Activated CD4-positive, CD25-positive, alpha-beta regulatory T cell treated with anti-CD3 and anti-CD28 coated beads, Interleukin-2, amount 50 U/mL, for 16 hours (primary cell): ENCODE measurements at places on chromosomes 1 and 21.

DNA sequence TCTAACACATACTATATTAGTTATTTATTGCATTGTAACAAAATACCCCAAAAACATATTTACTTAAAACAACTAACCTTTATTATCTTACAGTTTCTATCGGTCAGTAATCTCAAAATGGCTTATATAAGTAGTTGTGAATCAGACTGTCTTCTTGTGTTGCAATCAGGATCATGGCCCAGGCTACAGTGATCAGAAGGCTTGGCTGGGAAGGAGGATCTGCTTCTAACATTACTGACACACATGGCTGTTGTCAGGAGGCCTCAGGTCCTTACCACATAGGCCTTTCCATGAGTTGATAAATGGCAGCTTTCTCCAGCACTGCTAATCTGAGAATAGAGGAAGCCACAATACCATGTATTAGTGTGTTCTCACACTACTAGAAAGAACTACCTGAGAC, 33.7 kb downstream of the CFH start:
- no peak for DNase-seq

DNA sequence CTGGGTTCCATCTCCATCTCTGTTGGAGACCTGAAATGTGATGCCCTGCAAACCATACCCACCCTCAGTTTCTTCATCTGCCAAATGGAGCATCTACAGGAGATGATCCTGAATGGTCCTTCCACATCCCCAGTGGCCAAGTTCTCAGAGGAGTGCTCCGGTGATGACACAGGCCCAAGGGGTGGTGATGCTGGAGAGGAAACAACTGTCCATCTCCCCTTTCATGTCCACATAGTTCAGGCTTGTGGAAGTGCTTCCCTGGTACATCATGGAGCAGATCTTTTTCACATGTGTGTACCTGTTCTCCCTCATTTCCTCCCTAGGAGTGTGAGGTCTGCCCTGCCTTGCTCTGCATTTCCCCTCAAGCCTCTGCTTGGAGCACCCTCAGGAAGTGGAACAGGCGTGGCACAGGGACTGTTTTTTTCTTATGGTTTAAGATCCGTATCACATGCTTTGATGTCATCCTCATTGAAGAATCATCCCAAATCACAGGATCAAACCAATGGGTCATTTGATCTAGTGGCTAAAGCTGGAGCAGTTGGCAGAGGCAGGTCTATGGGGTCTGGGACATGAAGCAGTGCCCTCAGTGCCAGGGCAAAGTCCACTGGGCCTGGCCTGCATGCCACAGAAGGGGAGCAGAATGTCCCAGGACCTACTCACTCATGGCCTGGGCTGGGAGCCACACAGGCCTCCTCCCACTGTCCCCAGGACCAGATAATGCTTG, 8.2 kb upstream of the TRIM63 start:
- no peak for DNase-seq

DNA sequence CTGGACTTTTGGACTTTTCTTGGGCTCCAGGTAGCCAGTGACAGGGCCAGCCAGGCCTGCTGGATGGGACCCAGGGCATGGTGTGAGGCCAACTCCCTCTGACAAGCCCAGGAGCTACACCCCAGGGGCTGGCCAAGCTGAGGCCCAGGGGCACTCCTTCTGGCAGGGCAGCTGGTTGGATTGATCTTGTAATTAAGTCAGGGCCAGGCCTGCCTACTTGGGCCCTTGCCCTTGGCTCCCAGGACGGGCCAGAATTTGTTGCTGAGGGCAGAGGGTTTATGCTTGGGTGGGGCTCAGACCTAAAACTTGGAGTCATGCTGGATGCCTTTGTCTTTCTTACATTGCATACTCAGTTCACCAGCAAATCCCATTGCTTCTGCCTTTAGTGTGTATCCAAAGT, 20.7 kb downstream of the KCNA2 start:
- DNase-seq = no peak

- no peak for DNase-seq
These were observed 9.9 kb upstream of the IL22RA1 start for GRCh38 chr1:24152631-24153494.

DNA sequence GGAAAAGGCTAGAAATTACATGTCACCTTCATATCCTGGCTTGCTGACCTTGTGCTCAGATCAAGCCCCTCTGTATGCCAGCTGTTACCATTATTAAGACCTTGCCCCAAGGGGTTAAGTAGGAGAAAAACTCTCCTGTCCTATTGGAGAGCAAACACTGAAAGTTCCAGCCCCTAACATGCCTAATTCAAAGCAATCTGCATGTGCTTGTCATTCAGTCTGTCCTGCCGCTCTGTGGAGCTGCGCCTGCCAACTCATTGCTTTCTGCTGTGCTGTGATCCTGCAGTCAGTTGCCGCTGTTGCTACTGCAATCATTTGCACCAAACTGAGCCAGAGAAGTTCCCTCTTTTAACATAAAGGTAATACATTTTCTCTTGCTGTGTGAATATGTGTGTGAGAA, 113.4 kb downstream of the DISP1 start:
- DNase-seq = no peak

DNA sequence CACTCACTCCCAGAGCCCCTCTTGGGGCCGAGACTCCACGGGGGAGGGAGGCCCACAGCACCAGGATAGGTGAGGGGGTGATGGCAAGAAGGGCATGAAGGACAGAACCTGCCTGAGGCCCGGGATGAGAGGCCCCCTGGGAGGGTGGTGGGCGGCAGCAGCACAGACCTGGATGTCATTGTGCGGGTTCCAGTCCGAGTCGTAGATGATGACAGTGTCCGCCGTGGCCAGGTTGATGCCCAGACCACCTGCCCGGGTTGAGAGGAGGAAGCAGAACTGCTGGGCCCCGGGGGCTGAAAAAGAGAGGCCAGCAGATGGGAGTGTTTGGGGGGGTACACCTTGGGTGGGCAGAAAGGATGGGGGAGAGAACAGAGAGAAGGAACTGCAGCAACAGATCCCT, 50.1 kb downstream of the CHD5 start:
- no peak for DNase-seq

DNA sequence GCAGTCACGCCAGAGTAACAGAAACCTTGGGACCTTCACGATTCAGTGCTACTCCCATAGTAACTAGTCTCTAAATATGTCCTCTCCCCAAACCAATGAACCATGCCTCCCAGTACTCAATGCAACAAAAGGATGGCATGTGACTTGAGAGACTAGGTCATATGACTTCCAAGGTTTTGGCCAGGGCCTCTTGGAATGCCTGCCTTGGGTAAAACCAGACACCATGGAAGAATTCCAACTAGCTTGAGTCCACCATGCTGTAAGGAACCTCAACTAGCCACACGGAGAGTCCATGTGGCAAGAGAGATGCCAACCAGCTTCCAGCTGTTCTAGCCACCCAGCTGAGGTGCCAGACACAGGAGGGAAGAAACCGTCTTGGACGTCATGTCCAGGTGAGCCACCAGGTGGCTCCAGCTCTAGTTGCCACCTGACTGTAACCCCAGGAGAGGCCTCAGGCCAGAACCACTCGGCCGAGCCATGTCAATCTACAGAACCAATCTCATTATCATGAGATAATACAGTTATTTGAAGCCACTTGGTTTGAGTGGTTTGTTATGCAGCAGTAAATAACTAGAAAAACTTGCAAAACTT, 115.0 kb downstream of the SYF2 start:
- DNase-seq = no peak

DNA sequence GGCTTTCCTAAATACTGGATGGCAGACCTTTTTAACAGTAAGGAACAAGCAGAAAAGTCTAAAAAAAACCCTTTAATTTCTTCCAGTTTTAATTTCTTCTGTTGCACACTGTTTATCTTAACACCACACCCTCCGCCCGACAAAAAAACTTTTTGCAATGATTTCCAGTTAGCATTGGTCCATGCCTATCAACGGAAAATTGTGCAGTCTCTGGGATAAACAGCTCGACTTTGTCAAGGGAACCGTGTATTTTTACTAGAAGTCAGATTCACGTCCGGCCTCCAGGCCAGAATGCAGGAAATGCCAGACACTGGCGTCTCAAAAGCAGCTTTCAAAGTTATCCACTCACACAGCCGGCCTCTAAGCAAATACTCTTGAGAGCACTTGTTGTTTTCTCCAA, 378 bp upstream of the NUP210L start:
- DNase-seq = no peak

- no peak for DNase-seq
These were observed 76.4 kb downstream of the UBE4B start for GRCh38 chr1:10108948-10109708.

GRCh38 chr1:31617218-31617915, at the start of gene HCRTR1:
HCRTR1 (plus strand) TSS chr1:31617689; CDS start chr1:31619193, 1,504 bp downstream.
- DNase-seq = no peak

DNA sequence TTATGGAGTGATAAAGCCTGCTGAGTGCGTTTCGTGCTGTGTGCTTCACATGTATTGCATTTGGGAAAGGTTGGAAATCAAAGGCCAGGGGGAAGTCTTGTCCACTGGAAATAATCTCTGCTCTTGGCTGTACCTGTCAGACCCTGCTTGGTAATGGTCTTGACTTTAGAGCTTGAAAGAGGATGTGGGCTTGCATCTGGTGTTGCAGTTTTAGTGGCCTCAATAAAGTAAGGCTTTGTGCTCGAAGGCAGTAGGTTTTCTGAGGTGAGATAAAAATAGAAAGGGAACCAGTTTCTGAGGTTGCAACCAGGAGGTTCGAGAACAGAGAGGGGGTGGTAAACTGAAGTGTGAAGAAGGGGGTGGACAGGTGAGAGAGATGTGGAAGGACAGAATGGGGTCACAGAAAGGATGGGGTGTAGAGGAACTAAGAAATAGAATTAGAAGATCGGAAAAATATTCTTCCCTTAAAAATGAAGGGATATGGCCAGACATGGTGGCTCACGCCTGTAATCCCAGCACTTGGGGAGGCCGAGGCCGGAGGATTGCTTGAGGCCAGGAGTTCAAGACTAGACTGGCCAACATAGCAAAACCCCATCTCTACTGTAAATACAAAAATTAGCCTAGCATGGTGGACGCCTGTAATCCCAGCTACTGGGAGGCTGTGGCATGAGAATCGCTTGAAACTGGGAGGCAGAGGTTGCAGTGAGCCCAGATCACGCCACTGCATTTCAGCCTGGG, 1.5 kb downstream of the S100PBP start:
- no peak for DNase-seq

DNA sequence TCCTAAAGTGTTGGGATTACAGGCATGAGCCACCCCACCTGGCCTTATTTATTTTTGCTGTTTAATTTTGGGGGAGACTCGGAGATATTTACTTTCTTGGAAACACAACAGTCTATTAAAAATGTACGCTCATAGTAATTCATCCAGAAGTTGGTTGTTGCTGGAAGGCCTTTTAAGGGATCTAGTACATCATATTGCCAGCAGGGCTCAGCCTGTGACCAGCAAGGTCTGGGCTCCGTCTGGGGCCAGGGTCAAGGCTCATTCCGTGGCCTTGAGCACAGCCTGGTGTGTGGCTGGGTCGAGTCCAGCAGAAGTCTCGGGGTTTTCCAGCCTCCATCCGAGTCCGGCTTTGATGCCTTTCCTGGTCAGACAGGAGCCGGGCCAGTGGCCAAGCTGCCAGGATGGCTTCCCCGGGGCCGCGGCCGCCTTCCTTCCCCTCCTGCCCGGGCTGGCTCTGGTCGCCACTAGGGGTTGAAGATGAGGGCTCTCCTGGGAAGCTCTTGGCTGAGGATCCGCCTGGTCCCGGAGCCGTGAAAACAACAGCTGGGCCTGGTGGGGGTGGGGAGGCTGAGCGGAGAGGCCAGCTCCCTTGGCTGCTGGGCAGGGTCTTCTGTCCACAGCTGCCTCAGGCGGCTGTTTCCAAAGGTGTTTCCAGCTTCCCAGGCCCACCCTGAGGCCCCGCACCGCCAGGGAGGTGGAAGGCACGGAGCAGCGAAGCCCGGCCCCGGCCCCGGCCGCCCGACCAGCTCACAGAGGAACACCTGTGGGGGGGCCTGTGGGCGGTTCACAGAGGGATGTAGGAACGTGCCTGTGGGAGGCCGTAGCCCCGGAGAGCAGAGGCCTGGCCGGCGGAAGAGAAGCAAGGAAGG, 5.1 kb upstream of the VWA1 start:
- no peak for DNase-seq
